ENCODE measurements at places on chromosomes 4 and X.

DNA sequence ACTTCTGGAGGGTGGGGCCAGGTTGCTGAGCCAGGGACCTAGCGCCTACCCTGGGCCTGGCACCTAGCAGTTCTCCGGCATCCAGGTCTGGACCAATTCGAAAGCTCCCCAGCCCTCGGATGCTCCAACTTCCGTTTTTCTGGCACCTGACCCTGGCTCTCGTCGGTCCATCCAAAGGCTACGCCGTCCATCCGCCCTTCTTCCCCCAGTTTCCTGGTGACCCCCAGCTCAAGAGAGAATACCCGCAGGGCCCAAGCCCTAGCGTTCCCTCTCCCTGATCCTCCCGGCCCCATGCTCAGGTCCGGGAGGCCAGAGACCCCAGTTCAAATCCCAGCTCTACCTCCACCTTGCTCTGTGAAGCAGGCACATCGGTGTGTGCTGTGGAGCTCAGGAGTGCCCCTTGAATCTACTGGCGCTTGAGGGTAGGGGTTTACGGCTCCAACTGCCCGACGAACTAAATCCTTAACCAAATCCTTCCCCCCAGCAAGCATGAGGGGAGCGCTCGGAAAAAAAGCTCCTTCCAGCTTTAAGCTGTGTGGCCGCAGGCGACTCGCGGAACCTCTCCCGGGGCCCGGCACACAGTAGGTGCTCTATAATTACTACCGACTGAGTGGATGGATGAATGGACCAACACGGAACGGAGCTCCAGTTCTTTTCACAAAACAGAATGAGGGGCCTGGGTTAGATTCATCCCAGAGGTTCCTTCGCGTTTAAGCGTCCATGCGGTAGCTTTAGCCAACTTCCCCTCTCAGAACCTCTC is 1.1 kb downstream of the CRMP1 start:
- DNase-seq, result no peak

DNA sequence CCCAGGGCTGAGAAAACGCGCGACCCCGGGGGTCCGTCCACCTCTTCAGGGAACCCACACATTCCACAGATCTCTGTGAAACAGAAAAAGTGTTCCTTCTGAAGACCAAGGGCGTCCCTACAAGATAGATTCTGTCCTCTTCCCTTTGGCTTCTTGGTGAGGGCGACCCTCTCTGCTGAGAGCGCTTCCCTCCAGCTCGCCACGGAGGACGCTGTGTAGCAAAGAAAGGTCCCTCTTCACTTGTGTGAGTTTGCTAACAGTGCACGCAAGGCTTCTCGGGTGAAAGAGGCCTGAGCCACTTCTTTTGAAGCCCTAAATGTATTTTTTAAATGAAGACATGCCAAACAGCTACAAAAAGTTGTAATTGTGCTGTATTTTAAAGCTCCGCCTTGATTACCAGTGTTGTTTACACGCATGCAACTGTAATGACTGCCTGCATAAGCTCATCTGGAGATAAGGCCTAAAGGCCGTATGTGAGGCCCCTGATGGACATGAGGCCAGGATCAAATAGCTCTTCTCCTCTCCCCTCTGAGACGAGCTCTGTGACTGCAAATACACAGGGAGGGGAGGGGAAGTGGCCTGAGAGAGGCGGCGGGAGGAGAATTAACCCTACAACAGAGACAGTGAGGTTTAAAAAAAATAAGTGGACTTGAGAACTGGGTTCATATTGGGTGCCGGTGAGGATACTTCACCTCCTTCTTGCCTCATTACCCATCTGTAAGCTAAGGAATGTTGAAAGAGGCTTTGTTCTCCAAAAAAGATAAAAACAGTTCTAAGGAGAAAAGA is 95.5 kb downstream of the SOWAHB start:
- DNase-seq, result no peak

GRCh38 chrX:45240301-45240700 is 39.6 kb upstream of the DIPK2B start:
- peak; percentile 38 for DNase-seq

DNA sequence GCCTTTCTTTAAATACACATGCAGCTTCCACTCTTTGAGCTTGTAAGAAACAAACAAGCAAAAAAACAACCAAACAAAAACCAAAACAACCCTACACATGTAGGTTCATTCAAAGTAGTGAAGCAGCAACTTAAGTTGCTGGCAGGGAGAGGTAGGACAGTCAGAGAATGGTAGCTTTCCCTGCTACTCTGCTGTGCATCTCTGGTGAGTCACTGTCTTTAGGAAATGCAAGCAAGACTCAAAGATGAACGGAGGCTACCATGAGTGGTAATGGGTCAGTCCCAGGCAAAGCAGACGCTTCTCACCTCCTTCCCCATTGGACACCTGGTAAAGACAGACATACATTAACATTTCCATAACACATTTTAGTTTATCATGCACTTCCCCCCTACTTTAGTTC is 43.2 kb downstream of the PGRMC2 start:
- DNase-seq, result no peak

GRCh38 chr4:2583092-2583491 is 46.6 kb downstream of the FAM193A start:
- no peak for DNase-seq

- DNase-seq, result no peak
These were observed 25.1 kb downstream of the RAB9B start for GRCh38 chrX:103806862-103807474.

DNA sequence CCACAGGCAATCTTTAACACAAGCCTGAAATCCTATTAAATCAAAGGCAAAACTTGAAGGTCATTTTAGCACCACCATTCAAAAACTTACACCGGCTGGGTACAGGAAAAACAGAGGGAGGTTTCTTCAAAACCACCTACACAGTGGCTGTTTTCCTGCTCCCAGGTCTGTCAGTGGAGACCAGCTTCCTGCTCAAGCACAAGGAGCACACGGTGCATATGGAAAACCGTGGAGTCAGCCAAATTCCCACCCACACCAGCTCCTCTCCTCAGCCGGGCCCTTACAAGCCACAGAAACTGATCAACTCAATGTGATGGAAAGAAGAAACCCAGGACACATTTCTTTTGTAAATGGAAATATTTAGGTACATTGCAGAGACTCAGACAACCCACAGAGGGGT is 14.3 kb upstream of the FAM241A start:
- DNase-seq, result no peak

GRCh38 chrX:96707804-96708203 is 23.2 kb downstream of the DIAPH2 start:
- peak; percentile 37 for DNase-seq

DNA sequence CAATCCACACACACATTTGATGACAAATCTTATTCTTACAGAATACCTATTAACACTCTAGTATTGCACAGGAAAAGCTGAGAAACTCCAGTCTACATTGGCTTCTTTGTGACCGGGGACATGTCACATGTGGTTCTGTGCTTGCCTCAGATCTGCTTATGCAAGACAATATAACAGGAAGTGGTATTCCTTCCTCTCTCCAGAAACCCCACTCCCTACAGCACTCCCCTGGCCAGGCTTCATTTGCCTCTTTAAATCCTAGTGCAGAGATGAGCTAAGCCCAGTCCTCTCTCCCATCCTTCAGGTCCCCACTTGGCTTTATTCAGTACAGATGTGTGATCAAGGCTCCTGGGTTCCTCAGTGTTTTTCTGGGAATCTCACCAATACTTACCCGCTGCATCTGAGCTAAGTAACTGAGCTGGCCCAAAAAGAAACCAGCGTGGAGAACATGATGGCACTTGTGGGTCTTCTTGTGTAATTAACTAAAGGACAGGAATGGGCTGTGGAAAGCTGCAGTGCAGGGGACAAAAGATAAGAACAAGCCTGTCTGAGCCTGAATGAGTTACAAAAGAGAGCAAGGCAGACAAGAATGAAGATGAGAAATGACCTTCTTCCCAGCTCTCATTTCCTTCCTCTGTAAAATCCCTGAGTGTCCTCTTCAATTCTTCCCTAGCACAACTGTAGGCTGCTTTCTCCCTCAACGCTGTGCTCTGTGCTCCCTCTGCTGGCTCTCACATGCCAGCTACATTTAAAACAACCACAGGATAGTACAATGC is 105.6 kb downstream of the HNRNPD start:
- peak; percentile 83 for DNase-seq

DNA sequence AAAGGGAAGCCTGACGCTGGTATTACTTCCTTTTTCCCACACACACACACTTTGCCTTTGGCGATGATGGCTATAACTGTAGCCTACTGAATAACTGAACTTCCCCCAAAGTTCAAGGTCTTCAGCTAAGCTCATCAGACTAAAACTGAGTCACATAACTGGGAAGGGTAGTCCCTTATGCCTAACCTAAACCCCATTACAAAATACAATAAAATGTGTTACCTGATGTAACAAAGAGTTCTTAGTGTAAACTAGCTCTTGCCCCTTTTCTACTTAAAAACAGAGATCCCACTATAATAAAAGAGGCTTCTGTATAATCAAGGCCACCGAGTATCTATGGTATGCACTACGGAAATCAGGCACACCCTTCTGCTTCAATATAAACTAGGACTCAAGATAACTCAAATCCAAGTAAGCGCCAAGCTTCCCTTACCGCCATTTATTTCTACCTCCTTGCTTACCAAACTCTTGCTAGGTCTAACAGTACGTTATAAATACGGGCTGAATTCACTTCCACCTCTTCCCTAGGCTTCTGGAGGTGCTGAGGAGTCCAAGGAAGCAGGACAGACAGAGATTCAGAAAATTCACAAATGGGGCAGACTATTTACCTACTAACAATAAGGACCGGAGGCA is 2.4 kb downstream of the OTUD4 start:
- DNase-seq, result peak; percentile 62

GRCh38 chr4:98746936-98747335 is 88.5 kb upstream of the TSPAN5 start:
- DNase-seq, result no peak

DNA sequence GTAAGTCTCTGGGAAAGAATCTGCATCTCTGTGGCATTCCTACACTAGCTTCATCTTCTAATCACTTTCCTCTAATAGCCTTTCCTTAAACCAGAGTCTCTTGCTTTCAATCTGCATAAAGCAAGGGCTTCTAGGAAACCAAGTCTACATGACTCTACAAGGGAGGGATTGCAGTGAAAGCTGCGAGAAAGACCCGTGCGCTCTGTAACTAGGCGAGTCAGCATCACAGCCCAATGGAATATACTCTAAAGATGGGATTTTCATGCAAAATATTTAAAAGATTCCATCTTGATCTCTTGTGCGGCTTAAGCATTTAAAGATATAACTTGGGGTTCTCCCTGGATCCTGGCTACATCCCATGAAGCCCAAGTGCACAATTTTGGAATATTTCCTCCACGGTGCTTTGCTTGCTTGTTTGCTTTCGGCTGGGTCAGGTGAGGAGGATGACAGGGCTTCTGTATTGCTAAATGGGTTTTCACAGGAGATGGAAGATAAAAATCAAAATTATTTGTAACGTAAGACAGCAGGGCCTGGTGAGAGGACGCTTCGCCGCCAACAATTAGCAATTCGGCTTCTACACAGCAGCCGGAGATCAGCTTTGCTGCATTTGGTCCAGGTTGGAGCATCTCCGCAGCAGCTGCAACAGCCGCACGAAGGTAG is 687 bp upstream of the GRIA2 start:
- no peak for DNase-seq

GRCh38 chr4:19831644-19832285 is 419.9 kb upstream of the SLIT2 start:
- no peak for DNase-seq

GRCh38 chr4:21948347-21949072 is at the start of gene KCNIP4:
Gene KCNIP4, minus strand, starts transcription at chr4:21948772.
- peak; percentile 22 for DNase-seq

DNA sequence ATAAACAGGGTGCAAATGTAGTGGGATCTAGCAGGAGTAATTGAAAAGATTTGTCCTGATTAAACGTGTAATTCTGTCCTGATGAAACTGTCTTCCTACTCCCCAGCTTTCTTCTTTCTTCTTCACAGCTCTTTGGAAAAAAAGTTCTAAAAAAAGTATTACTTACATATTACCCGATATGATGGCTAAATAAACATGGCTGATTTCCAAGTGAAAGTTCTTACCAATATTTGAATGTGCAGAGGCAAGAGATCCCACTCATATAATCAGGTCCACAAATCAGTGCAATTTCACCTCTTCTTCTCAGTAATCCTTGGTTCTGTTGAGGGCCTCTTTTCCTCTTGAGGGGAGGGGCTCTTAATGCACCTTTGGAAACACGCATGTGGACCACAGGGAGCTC is 78.7 kb downstream of the ZNF827 start:
- no peak for DNase-seq

- DNase-seq, result peak; percentile 41
These were observed 30.9 kb upstream of the HSD17B13 start for GRCh38 chr4:87353592-87353991.

DNA sequence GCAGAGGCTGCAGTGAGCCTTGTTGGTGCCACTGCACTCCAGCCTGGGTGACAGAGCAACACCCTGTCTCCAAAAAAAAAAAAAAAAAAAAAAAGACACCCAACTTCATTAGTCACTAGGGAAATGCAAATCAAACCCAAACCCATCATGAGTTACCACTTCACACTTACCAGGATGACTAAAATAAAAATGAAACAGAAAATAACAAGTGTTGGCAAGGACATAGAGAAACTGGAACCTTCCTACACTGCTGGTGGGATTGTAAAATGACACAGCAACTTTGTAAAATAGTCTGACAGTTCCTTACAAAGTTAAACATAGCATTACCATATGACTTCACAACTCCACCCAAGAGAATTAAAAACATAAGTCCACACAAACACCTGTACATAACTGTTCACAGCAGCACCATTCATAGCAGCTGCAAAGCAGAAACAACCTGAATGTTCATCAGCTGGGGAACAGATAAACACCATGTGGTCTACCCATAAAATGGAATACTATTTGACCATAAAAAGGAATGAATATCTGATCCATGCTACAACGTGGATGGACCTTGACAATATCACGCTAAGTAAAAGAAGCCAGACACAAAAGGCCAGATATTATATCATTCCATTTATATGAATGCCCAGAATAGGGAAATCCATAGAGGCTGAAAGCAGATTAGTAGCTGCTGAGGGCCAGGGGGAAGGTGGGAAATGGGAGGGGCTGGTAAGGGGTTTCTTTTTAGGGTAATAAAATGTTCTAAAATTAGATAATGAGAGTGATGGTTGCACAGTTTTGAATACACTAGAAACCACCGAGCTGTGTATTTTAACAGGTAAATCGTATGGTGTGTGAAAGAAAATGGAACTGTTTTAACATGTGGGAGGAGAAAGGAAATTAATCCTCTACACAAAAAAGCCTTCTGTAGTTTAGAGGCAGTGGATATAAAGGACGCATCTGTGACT is 18.3 kb downstream of the CD99L2 start:
- no peak for DNase-seq

- no peak for DNase-seq
These were observed 65.3 kb downstream of the PALLD start for GRCh38 chr4:168562041-168562571.
